ENCODE measurements at places on chromosomes 3 and 15. TPM values are rescaled to one million over a fixed set of nuclear protein-coding genes. Genes with fewer than 3 reads are reported as not detected.

DNA sequence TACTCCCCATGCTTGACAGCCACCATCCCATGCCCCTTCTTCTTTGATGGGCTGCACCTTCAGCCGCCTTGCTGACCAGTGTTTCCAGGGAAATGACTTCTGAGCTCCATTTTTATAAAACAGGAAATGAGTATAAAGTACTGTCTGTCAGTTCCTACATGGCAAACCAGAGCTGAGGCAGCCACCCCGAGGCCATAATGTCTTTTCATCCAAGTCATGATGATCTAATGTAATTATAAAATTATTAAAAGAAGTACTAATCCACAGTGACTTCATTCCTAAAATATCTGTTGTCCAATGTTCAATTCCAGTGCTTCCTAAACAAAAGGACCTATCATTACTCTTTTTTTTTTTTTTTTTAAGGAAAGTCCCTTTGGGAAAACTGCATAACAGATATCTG lies 75.2 kb upstream of the HERC1 start:
- DNase-seq: no peak

- no peak for DNase-seq
Measured at GRCh38 chr15:33559207-33559890, 248.6 kb downstream of the RYR3 start.

GRCh38 chr3:50519471-50520089 lies 16.1 kb upstream of the CACNA2D2 start:
- DNase-seq: peak; percentile 89

GRCh38 chr3:29637068-29637467 lies 356.2 kb downstream of the RBMS3 start:
- DNase-seq: no peak

ZIC4 gene
- not detected for total RNA-seq

- no peak for DNase-seq
Measured at GRCh38 chr3:122012821-122013220, 9.2 kb downstream of the ILDR1 start.

DNA sequence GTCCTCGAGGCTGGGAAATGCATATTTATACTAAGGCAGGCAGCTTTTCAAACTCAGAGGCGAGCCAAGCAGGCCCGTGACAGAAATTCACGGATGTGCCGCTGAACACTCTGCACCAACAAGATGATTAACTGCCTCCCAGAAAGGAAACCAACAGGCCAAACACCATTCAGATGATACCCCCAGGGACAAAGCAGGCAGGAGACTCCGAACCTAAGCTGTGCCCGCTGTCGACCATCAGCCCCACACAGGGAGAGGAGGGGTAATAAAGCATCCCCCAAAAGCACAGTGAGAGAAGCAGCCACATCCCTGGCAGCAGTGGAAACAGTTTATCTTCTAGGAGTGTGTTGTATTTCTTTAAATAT lies 31.8 kb downstream of the ADAMTS17 start:
- DNase-seq: peak; percentile 23

DNA sequence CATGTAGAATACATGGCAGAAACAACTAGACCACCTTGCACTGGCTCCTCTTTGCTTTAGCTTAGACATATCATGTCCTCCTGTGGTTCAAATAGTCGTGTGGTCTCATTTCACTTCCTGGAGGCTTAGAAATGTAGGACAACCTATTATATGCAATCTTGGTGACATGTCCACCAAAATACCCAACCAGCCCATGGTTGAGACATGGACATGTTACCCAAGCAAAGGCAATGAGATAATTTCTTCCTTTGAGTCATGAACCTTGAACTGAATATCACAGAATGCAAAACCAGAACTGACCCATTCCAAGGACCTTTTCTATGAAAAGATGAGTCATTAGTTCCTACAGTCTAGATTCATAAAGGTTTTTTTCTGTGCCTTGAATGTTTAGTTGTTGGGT lies 309.0 kb upstream of the MDFIC2 start:
- no peak for DNase-seq

TWF2 gene
- 18.7 TPM for total RNA-seq

GRCh38 chr3:125140011-125140817 lies 72.3 kb downstream of the SLC12A8 start:
- DNase-seq: no peak

- no peak for DNase-seq
Measured at GRCh38 chr3:149706905-149707304, 45.4 kb downstream of the COMMD2 start.

GRCh38 chr15:74109713-74110112 lies 20.7 kb upstream of the ISLR2 start:
- no peak for DNase-seq

DNA sequence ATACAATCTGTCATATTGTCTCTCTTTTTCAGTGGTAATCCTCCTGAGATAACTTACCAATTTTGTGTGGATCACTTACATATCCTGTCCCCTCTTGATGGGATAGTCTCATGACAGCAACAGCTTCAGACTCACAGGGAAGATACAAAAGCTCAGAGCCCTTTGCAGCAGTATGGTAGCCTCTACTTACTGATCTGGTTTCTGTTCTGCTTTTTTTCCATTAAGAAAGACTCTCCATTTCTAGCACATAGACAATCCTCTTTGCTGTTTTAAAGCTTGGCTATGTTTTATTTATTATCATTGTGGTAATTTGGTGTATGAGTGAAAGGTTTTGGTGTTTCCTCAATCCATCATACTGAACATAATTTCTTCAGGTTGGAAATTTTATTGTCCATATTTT lies 25.4 kb upstream of the SOX14 start:
- no peak for DNase-seq

PLSCR2 gene
- 0.73 TPM for total RNA-seq

GRCh38 chr15:86444527-86444926 lies 364.9 kb downstream of the AGBL1 start:
- DNase-seq: peak; percentile 10

DNA sequence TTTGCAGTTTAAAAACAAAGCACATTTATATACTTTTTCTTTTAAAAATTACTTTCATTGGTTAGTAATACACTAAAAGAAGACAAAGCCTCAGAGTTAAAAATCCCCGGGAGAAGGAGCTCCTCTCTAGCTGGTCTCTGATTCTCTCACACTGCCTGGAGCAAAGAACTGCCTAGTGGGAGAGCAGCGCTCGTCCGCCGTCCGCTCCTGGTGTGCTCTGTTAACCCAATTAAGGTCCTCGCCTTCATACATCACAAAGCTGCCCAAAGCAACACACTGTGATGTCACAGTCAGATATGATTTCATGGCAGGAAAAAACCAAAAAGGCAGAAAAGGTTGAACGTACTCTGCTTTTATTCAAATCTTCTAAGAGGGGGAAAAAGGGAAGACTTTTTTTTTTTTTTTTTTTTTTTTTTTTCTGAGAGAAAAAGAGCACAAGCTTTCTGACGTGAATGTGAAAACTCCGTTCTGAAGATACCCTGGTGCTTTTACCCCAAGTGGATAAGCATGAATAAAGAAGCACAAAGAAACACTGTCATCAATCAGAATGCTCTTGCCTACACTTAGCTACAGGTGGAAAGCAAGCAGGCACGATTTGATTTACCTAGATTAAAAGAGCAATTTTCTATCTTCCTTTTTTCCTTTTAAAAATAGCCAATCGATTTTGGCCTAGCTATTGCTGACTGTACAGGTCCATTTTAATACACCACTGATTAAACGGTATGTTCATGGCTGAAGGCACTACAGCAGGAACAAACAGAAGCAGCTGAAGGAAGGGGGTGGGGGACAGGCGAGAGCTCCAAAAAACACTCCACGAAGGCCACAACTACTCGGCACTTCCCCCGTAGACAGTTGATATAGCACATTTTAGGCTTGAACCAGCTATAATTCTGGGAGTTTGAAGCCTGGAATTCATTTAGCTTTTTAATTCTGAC lies 115.2 kb downstream of the TIGIT start:
- peak; percentile 46 for DNase-seq

ADAMTS9 gene
- total RNA-seq: 59.7 TPM
